WERI-Rb-1 (cell line): ENCODE measurements at places on chromosomes 3 and 15.

GRCh38 chr3:134480546-134480945, 5.2 kb downstream of the ANAPC13 start:
- no peak for DNase-seq

GRCh38 chr3:143839980-143840379, 8.3 kb downstream of the SLC9A9 start:
- no peak for DNase-seq

GRCh38 chr3:194637066-194637465, 3.8 kb upstream of the TMEM44 start:
- DNase-seq: no peak

- DNase-seq: no peak
Observed at GRCh38 chr15:51168700-51169099, 74.0 kb upstream of the TNFAIP8L3 start.

DNA sequence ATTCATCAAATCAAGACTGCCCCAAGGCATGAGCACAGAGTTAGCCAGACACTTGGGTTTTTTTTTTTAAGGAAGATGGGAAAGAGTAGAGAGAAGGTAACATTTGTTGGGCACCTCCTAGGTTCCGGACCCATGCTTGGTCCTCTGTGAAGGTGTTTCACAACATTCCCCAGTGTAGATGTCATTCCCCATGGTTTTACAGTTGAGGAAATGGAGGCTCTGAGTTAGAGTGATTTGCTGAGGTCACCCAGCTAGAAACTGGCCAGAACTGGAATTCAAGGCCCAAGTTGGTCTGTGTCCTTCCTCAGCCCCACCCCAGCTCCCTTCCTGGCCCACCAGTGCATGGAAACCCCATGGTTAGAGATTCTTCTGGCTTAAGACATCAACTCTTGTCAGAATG, 19.9 kb downstream of the WNT7A start:
- no peak for DNase-seq

DNA sequence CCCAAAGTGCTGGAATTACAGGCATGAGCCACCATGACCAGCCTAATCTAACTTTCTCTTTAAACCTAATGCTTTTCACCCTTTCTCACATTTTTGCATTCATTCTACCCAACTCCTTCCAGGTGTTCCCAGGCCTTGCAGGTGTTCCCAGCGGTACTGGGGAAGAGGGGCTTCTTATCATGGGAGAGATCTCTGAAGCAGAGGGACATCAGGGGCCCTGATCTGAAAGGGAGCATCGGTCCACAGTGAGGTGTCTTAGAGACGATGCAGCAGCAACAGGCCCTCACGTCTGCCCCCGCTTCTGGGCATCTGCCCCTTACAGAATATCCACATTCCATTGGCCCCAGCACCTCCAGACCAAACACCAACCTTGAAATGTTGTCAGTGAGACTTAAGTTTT, 29.0 kb upstream of the BDH1 start:
- no peak for DNase-seq
